ENCODE measurements at places on chromosomes 2 and 18.

DNA sequence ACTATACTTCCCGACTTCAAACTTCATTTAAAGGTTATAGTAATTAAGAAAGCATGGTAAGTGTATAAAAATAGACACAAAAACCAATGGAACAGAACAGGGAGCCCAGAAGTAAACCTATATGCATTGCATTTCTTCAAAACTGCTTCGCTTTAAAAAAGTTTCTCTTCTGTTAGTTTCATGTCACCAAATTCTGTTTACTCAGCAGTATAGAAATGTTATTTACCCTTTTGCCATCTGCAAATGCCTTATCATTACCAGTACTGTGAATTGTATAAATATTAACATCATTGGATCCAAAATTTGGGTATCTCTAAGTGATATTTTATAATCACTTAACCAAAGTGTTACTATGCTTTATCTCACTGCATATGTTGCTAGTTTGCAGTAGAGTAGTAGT lies 45.9 kb upstream of the ZNF638 start:
- no peaks in the 10 kb centered on the region for H3K36me3 ChIP-seq
- H3K27me3 ChIP-seq: no peaks in the 10 kb centered on the region
- H3K4me1 ChIP-seq: 0 out of 2 replicates have a peak, but pooled peaks cover 1% of the 10 kb centered on the region
- no peak overlapping the region for H3K4me3 ChIP-seq
- no peak for DNase-seq

- H3K4me1 ChIP-seq: peaks cover 5% of the 10 kb centered on the region
- H3K4me3 ChIP-seq: no peak overlapping the region
- no peak for DNase-seq
- no peaks in the 10 kb centered on the region for H3K36me3 ChIP-seq
- no peak overlapping the region for H3K27ac ChIP-seq
Measured at GRCh38 chr2:179438654-179439053, 174.0 kb upstream of the SESTD1 start.

- no peaks in the 10 kb centered on the region for H3K27me3 ChIP-seq
- H3K4me1 ChIP-seq: no peaks in the 10 kb centered on the region
- H3K27ac ChIP-seq: no peak overlapping the region
- H3K36me3 ChIP-seq: no peaks in the 10 kb centered on the region
- H3K4me3 ChIP-seq: no peak overlapping the region
Measured at GRCh38 chr2:175207741-175208438, 26.4 kb upstream of the ATP5MC3 start.

GRCh38 chr18:14961991-14962390 lies 214.0 kb downstream of the ANKRD30B start:
- H3K4me3 ChIP-seq: no peak overlapping the region
- no peak overlapping the region for H3K27ac ChIP-seq
- H3K4me1 ChIP-seq: no peaks in the 10 kb centered on the region
- H3K36me3 ChIP-seq: no peaks in the 10 kb centered on the region
- no peak for DNase-seq

GRCh38 chr18:48847807-48848486 lies 102.8 kb downstream of the SMAD7 start:
- H3K4me1 ChIP-seq: peaks cover 9% of the 10 kb centered on the region
- no peak for DNase-seq
- no peak overlapping the region for H3K27ac ChIP-seq
- no peak overlapping the region for H3K4me3 ChIP-seq

DNA sequence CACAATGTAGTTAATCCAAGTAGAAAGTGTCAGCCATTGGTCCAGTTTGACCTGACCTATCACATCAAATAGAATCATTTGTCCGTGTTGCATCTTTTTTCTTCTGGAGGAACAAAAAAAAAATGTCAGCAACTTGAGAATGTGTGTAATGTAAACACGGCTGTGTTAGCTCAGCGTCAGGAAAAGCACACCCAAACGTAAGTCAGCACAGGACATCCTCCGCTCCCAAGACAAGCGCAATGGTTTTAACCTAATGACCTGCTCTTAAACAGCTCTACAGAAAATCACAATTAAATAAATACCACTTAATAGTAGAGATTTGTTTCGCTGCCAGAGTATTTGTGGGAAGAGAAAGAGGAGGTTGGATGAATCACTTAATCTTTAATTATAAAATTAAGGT lies 59.4 kb downstream of the OSR1 start:
- H3K4me3 ChIP-seq: no peak overlapping the region
- no peak for DNase-seq
- H3K4me1 ChIP-seq: no peaks in the 10 kb centered on the region
- no peaks in the 10 kb centered on the region for H3K36me3 ChIP-seq
- no peak overlapping the region for H3K27ac ChIP-seq

- H3K27me3 ChIP-seq: no peaks in the 10 kb centered on the region
- no peaks in the 10 kb centered on the region for H3K36me3 ChIP-seq
- DNase-seq: no peak
- peak overlapping the region; percentile 16 for H3K4me3 ChIP-seq
Measured at GRCh38 chr18:36066001-36066400, 1.4 kb downstream of the RPRD1A start.

DNA sequence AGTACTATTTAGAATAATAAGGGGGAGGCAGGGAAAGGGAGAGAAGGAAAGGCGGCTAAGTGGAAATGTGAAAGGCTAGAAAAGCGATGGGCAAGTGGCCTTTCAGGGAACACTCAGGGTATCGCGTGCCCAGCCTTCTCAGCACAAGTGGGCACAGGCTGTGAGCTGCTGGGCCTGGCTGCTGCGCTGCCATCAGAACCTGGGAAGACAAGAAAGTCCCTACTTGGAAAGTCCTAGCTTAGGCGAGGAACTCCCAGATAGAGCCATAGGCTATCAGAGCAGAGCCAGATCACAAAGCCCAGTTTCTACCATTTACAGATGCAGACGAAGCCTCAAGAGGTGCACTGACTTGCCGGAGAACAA lies 9.8 kb upstream of the FZD7 start:
- peaks cover 13% of the 10 kb centered on the region for H3K4me1 ChIP-seq
- no peak overlapping the region for H3K4me3 ChIP-seq
- H3K27ac ChIP-seq: peak overlapping the region; percentile 8
- H3K27me3 ChIP-seq: no peaks in the 10 kb centered on the region
- DNase-seq: no peak

DNA sequence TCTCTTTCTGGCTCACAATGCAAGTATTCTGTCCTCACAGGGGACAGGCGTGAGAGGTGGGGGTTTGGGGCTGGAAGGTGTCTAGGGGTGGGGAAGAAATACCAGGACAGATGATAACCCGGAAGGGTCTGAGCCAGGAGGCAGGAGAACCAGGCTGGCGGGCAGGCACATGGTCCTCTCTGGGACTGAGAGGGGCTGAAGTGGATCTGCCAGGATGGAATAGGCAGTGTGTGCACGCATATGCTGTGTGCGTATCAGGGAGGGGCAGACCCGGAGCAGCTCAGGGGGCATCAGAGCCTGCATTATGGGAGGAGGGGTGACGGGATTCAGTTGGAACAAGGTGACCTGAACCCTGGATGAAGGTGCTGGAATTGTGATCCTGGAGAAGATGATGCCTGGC lies 157.3 kb downstream of the DYSF start:
- no peak overlapping the region for H3K27ac ChIP-seq
- no peaks in the 10 kb centered on the region for H3K4me1 ChIP-seq
- H3K4me3 ChIP-seq: no peak overlapping the region
- H3K27me3 ChIP-seq: no peaks in the 10 kb centered on the region

DNA sequence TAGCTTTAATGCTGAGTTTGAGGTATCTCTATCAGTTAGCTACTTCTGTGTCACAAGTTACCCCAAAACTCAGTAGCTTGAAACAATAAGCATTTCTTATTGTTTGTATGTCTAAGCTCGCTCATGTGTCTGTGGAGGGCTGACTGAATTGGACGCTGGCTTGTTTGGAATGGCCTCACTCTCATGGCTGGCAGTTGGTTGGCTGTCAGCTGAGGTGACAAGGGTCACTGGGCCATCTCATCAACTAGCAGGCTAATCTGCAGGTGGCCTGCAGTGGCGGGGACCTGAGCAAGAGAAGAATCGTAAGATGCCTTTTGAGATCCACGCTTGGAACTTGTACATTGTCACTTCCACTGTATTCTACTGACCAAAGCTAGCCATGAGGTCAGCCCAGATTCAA lies 13.4 kb upstream of the DLX2 start:
- no peak overlapping the region for H3K27ac ChIP-seq
- DNase-seq: no peak

- H3K4me3 ChIP-seq: no peak overlapping the region
- H3K27ac ChIP-seq: no peak overlapping the region
- H3K27me3 ChIP-seq: no peaks in the 10 kb centered on the region
- no peaks in the 10 kb centered on the region for H3K36me3 ChIP-seq
Measured at GRCh38 chr18:44341759-44342158, 338.9 kb upstream of the SETBP1 start.

- H3K27me3 ChIP-seq: no peaks in the 10 kb centered on the region
- no peak for DNase-seq
- H3K4me3 ChIP-seq: no peak overlapping the region
- no peaks in the 10 kb centered on the region for H3K4me1 ChIP-seq
- no peaks in the 10 kb centered on the region for H3K36me3 ChIP-seq
Measured at GRCh38 chr2:575030-575726, 102.0 kb downstream of the TMEM18 start.

DNA sequence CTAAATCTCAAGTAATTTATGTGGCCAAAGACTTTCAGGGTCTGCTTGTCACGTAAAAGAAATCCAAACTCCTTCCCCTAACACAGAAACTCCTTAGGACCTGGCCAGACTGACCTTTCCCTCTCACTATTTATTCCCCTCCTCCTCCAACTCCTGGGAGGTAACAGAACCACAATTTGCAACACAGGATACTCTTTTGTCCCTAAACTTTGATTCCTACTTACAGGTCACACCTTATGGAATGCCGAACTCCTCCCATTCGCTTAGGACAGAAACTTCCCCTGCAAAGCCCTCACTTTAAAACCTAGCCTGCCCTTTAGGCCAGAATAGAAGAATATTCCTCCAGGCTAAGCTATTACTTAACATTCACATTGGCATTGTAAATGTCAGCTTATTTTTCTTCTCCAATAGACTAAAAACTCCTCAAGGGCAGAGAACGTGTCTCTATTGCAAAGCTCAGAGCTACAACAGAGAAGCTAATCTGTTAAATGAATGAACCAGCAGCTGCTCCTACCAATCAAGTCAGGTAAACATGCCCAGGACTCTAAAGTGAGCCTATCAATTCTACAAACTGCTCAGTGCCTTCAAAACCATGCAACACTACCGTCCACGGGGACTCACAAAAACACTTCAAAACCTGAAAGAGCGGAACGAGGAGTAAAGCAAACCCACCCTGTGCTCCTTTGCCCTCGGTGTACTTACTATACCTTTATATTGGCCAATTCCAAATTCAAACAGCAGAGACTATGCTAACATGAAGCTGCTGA lies 6.1 kb downstream of the INO80D start:
- H3K27me3 ChIP-seq: no peaks in the 10 kb centered on the region
- no peaks in the 10 kb centered on the region for H3K36me3 ChIP-seq
- peak overlapping the region; percentile 93 for H3K27ac ChIP-seq
- DNase-seq: no peak
